ENCODE measurements at places on chromosomes 3 and 15.

DNA sequence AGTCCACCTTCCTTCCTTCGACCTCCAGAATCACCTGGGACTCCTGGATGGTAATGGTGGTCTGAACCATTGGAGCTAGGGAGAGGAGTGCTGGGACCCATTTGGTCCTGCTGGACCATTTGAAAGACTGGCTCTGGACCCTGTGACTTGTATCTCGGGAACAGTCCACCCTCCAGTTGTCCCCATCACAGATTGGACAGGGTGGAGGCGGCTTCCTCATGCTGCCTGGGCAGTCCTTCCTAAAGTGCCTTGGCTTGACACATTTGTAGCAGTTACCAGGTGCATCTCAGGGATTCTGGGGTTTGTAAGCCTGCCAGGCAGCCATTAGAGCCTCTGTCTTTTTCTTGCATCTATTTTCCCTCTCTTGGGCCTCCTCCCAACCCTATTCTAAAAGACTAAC lies 758.1 kb downstream of the NAALADL2 start:
- DNase-seq = no peak

DNA sequence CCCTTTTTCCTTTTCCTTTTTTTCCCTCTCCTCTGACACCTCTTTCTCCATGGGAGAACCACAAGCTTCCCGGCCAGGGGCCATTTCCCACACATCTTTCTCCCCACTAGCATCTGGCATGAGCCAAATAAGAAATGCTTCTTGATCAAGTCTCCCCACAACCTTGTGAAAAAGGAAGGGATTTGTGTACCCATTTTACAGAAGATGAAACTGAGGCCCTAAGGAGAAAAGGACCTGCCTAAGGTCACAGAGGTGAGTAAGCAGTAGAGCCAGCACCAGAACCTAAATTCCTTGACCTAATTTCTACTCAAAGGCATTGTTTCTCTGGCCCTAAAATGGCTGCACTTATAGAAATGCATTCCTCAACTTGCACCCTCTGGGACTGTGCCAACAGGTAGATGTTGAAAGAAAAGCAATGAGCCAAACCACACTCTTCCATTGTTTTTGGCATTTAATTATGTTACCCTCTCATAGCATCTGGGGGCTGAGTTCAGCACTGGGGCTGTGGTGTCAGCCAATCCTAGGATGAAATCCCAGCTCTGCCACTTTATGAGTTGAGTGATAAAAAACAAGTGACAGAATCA lies 81.7 kb upstream of the TLE3 start:
- no peak for DNase-seq

DNA sequence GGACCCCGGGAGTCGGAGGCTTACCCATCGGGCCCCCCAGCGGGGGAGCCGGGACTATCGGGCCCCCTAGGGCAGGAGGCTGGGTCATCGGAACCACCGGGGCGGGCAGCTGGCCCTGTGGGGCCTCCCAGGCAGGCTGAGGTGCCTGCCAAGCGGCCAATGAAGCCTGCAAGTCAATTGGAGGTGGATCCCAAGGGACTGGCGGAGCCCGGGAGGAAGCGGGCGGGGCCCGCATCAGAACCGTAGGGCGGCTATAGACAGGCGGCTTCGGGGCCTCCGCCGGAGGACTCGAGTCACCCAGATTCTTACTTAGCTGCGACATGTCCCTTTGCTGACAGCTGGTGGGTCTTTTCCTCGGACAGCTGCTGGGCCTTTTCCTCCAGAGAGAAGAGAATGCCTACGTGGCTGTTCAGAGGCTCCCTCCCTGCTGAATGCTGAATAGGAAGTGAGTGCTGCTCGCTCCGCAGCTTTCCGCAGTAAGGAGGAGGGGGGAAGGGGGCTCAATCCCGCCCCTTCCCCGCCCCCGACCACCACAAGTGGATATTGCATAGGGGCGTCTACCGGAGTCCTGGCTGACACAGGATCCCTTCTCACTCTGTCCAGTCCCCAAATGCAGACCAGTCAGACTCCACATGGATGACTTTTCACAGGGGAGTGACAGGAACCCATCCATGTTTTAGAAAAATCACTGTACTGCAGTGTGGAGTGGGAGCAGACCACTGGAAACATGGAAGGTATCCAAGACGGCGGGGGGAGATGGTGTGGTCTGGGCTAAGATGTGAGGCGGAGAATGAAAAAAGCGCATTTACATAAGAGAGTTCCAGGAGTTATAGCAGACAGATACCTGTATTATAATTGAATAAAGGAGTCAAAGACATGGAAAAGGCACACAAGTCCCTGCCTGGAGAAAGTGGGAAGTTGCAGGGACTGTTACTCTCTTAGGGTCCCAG lies at the start of gene MAGEL2:
Gene MAGEL2, minus strand, starts transcription at position 447 of the 950 bp plus-strand sequence. Its CDS starts 125 bp downstream, at position 322.
- DNase-seq = no peak

DNA sequence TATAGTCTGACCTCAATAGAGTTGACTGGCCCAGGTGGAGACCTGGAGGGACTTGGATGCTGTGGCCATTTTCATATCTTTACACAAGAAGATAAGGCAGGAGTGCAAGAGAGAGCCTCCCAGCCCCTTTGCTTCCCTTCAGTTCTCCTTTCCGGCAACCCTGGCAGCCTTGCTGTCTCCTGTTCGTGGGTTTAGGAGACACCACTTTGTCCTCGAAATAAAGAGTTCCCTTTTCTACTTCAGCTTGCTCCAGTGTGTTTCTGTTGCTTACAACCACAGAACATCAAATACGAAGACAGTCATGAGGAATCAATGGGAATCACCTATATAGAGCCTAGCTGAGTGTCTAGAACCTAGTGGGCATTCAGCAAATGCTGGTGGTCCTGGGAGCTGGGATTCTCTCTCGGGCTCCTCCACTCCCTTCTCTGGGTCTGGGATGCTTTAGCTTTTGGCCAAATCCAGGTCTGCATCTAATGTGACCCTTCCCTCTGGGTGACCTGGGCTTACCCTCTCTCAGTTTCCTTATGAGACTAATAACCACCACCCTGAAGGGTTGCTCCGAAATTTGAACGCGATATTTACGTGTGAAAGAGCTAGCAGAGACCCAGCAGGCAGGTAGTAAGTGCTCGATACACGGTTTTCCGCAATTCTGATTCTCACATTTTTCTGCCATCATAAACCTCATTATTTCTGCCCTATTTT lies 44.5 kb downstream of the PCSK6 start:
- no peak for DNase-seq

- no peak for DNase-seq
Measured at GRCh38 chr15:60906146-60906674, 322.9 kb downstream of the RORA start.

- DNase-seq = no peak
Measured at GRCh38 chr3:132606085-132606484, 9.0 kb downstream of the ACKR4 start.

- DNase-seq = no peak
Measured at GRCh38 chr15:100464888-100465287, 63.9 kb downstream of the CERS3 start.

DNA sequence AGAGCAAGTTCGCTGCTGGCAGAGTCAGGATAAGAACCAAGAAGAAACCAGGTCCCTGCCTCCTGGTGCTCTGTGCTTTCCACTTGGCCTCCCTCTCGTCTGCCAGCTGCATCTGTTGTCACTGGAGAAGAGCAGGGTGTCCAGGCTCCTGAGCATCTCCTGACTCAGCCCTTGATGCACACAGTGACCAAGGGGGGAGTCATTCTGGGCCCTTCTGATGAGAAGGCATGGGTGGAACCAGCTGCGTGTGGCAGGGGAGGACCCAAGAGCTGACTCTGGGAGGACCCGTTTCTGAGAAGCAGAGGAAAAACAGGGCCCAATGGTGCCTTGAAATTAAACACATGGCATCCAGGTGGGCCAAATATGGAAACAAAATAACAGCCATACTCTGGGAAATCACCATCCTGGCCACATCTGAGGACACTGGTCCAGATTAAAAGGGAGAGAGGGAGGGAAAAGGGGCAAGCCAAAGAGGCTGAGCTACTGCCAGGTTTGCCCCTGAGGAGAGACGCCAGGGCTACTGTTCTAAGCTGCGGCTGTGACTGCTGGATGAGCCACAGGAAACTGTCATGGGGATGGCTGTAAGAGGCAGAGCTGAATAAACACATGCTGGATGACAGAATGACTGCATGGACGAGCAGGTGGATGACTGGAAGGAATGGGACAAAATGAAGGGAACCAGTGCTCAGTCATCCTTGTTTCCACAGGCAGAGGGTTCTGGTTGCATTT lies 58.1 kb upstream of the CA12 start:
- no peak for DNase-seq

GRCh38 chr3:187802203-187802927 lies 57.1 kb upstream of the BCL6 start:
- DNase-seq = no peak

- DNase-seq = no peak
Measured at GRCh38 chr15:85000189-85000864, 18.7 kb downstream of the PDE8A start.
